ENCODE measurements at places on chromosomes 2 and 18. TPM values are rescaled to one million over a fixed set of nuclear protein-coding genes. Genes with fewer than 3 reads are reported as not detected.

DNA sequence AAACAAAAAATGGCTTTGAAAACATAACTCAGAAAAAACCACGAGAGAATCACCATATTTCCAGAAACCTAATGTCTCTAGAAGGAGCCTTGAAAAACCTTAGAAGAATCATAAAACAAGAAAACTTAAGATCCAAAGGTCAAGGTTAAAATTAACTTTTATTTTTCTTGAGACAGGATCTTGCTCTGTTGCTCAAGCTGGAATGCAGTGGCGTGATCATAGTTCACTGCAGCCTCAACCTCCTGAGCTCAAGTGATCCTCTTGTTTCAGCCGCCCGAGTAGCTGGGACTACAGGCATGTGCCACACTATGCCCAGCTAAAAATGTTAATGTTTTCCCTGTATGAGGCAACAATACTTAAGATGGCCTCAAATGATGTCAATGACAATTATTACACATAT lies 254.2 kb upstream of the SESTD1 start:
- no peaks in the 10 kb centered on the region for H3K36me3 ChIP-seq
- DNase-seq, result no peak
- H3K4me1 ChIP-seq, result peaks cover 3% of the 10 kb centered on the region

The SIGLEC15 gene
- not detected for total RNA-seq

GRCh38 chr18:13577091-13577697 lies 149.2 kb downstream of the FAM210A start:
- H3K27ac ChIP-seq, result no peak overlapping the region
- H3K36me3 ChIP-seq, result no peaks in the 10 kb centered on the region
- H3K4me3 ChIP-seq, result no peak overlapping the region
- DNase-seq, result no peak
- no peaks in the 10 kb centered on the region for H3K27me3 ChIP-seq

GRCh38 chr18:46754188-46754587 lies 2.7 kb downstream of the ST8SIA5 start:
- DNase-seq, result no peak
- H3K4me3 ChIP-seq, result no peak overlapping the region
- H3K27me3 ChIP-seq, result peaks cover 80% of the 10 kb centered on the region
- H3K36me3 ChIP-seq, result no peaks in the 10 kb centered on the region
